ENCODE measurements at places on chromosomes 3 and 15. TPM values are rescaled to one million over a fixed set of nuclear protein-coding genes. Genes with fewer than 3 reads are reported as not detected.

DNA sequence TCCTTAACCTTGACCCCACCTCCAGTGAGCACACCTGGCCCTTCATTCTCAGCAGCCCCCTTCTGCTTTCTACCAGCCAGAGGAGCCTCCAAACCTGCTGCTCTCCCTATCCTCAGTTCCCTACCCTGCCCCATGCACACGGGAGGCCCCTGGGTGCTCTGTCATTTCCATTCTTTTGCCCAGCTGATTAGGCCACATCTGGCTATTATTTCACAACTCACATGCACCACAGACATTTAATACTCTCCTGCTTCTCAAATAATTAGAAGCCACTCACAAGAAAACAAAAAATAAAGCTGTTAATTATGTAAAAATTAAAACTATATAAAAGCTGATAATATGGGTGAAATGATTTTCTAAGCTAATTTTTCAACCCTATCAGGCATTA lies 50.7 kb downstream of the MYLK start:
- no peak overlapping the region for H3K27ac ChIP-seq
- no peaks in the 10 kb centered on the region for H3K36me3 ChIP-seq
- no peak for DNase-seq
- no peaks in the 10 kb centered on the region for H3K27me3 ChIP-seq

GRCh38 chr3:40869939-40870338 lies 329.4 kb upstream of the CTNNB1 start:
- no peaks in the 10 kb centered on the region for H3K36me3 ChIP-seq
- no peak overlapping the region for H3K27ac ChIP-seq
- no peak for DNase-seq
- H3K4me1 ChIP-seq, result no peaks in the 10 kb centered on the region
- no peak overlapping the region for H3K4me3 ChIP-seq

DNA sequence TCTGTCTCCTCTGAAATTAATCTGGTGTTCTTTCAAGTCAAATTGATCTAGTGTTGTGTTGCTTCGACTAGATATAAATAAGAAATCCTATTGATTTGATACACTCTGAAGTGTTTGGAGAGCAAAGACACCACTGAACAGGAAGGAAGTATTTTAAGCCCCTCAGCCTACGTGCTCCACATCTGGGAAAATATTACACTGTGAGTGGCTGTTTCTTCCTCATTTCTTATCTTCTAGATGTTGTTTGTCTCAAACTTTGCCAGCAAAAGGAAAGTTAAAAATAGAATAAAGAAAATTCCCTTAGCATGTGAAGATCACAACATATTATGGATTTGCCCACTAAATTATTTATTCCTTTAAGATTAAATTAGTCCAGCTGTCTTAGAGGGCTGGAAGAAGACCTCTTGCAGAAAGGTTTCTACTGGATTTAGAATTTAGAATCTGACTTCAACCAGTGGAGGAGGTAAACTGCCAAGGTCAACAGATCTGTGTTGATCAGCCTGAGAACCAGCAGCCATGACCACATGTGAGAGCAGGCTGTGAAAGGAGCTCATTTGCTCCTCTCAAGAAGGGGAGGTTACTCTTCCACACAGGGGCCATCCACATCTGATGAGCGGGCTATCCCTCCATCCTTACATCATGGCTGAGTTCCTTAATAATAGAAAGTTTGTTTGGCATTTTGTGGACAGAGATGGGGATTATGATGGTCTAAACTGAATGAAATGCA lies 46.3 kb upstream of the ACKR4 start:
- H3K27me3 ChIP-seq, result no peaks in the 10 kb centered on the region
- DNase-seq, result no peak
- H3K4me3 ChIP-seq, result no peak overlapping the region
- no peaks in the 10 kb centered on the region for H3K36me3 ChIP-seq
- peaks cover 7% of the 10 kb centered on the region for H3K4me1 ChIP-seq

- DNase-seq, result no peak
- peak overlapping the region; percentile 82 for H3K27ac ChIP-seq
- peaks cover 4% of the 10 kb centered on the region for H3K36me3 ChIP-seq
- peaks cover 36% of the 10 kb centered on the region for H3K4me1 ChIP-seq
Observed at GRCh38 chr3:52313188-52313773, 2.8 kb upstream of the DNAH1 start.

DNA sequence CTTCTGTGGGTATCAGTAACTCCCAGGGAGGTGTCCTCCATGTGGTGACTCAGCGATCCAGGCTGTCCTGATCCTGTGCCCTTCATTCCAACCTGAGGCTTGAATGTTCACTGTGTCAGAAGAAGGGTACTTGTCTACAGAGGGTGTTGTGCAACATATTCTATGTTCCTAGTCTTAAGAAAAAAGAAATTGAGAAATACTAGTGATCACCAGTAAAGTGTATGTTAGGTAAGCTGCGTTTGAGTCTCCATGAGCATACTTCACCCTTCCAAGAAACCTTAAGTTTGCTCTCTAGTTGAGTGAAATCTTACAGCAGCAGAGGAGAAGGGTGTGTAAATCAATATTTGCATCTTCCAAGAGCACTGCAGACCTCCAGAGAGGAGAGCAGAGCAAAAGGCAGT lies 122.2 kb upstream of the SLC24A5 start:
- H3K27me3 ChIP-seq, result no peaks in the 10 kb centered on the region
- peaks cover 14% of the 10 kb centered on the region for H3K4me1 ChIP-seq
- H3K4me3 ChIP-seq, result no peak overlapping the region
- no peaks in the 10 kb centered on the region for H3K36me3 ChIP-seq
- no peak for DNase-seq

DNA sequence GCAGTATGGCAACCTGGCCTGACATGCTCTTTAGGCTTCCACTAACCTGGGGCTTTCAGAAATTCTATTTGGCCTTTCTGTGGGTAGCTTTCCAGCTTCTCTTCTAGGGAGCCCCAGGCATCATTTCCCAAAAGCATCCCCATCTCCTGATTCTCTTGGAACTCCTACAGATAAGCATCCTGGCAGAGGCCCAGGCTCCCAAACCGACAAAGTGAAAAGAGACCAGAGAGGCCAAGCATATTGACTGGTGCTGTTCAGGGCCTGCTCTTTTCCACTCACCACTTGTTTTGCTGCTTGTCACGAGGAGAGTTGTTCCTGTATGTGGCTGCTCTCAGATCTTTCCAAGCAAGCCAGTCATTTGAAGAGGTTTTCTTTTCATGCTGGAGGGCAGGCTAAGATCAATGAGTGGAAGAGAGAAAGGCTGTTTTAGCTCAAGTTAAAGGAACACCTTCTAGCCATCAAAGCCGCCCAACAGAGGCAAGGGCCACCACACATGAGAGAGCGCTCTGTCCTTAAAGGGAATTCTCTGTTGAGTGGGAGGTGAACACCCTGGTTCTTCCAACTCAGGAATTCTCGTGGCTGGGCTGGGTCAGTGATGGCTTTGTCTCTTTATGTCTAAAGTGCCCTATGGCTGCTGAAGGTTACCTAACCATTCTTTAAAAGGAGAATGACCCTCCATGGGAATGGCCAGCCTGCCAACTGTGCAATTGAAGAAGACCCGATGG lies 31.1 kb upstream of the NR2E3 start:
- no peaks in the 10 kb centered on the region for H3K4me1 ChIP-seq
- no peak overlapping the region for H3K27ac ChIP-seq
- no peaks in the 10 kb centered on the region for H3K27me3 ChIP-seq
- H3K4me3 ChIP-seq, result no peak overlapping the region

DNA sequence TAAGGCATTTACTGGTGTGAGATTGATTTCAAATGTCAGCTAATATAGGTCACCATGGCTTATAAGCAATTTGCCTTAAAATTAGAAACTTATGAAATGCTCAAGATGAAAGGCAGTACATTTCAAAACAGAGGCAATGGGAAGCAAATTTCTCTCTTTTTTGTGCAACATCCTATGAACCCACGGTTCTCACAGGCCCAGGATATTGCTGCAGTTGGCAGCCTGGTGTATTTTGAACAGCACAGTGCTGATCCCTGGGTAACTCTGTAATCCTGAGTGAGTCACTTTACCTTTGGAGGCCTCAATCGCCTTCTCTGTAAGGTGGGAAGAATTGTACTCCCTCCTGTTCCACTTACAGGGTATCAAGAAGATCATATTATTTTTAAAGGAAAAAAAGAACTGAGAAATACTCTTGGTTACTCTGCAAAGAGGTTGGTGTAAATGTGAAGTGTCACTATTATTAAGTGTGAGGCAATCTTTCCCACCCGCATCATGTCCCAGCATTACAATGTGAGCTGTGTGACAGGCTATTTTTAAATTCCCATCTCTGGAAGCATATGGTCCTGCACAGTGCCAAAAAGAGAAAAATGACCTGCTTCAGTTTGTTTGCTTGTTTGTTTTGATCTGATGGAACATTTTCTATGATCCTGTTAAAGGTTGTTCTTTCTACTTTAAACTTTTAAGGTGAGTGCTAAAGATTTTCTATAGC lies 190.1 kb upstream of the LPP start:
- H3K27ac ChIP-seq, result no peak overlapping the region
- no peaks in the 10 kb centered on the region for H3K36me3 ChIP-seq
- peaks cover 22% of the 10 kb centered on the region for H3K4me1 ChIP-seq
- no peak overlapping the region for H3K4me3 ChIP-seq
- no peak for DNase-seq

Gene ISL2
- 0.22 TPM for total RNA-seq

Gene THSD4
- total RNA-seq, result not detected
